SK-N-SH treated with all-trans-retinoic acid at 6 μM for 48 hours (cell line): ENCODE measurements at places on chromosomes 5 and 9.

DNA sequence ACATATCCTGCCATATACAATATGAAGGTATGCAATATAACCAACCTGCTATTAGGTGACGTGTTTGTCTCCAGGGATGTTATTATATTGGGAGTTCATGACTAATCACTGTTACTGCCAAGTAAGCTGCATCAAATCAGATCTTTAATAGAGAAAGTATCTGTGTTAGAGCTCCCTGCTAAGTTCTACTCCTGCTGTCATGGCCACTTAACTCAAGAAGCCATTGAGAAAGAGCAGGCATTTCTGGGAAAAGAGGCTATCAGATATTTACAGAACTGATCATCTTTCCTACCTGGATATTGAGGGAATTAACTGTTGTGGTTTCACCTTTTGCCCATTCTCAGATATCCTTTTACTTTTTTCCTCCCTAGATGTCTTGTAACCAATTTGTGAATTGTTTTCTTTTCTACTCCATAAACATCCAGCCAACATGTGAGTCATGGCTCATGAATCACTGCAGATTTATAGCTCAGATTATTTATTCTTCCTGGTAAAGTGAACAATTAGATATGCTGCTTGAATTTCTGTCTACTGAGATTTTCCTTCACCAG, 634.8 kb upstream of the FAM174A start:
- peak; percentile 96 for ATAC-seq

- no peak for ATAC-seq
Observed at GRCh38 chr5:125455041-125455440, 708.6 kb upstream of the ZNF608 start.

- ATAC-seq = no peak
Observed at GRCh38 chr5:87302061-87302460, 34.4 kb downstream of the RASA1 start.

- no peak for ATAC-seq
Observed at GRCh38 chr5:3010953-3011763, 259.7 kb upstream of the IRX2 start.

DNA sequence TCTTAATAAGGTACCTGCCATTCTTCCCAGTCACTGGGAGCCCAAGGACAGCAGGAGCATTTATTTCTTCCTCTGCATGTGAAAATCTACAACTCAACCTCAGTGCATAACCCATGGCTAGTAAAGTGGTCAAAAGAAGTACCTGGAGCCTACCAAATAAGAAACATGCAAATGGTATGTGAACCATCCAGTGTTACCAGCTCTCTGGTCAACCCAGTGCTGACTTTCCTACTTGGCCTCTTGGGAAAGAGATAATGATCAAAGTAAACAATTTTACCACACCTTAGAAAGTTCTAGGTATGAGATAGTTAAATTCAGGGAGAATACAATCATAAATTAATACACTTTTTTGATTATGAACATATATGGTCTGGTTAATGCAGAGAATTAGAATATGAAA, 325.6 kb downstream of the ENC1 start:
- no peak for ATAC-seq

DNA sequence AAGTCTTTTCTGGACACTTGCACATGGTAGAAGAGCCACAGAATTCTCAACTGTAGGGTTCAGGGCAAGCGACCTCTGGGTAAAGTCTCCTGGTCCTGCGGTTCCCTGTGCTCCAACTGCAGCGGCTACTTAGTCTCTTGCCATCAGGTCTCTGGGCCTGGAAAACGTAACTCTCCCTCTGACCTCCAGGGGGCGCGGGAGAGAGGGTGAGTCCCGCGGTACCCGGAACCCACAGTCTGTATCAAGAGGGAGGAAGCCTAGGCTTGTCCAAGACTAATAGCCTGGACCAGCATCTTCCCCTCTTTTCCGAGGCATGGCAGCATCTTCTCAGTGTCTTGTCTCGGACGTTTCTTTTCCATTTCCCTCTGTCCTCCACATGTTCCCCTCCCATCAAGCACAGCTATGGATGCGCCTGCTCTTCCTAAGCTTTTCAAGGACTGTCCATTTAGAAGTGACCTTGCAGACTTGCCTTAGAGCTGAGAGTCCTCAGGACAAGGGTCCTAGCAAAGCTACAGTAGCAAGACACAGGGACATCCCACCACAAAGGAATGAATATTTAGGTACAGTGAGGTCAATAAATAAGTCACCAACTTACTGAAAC, 59.3 kb downstream of the FSTL4 start:
- ATAC-seq = peak; percentile 94
